ENCODE measurements at places on chromosomes 11 and 22. TPM values are rescaled to one million over a fixed set of nuclear protein-coding genes. Genes with fewer than 3 reads are reported as not detected.

DNA sequence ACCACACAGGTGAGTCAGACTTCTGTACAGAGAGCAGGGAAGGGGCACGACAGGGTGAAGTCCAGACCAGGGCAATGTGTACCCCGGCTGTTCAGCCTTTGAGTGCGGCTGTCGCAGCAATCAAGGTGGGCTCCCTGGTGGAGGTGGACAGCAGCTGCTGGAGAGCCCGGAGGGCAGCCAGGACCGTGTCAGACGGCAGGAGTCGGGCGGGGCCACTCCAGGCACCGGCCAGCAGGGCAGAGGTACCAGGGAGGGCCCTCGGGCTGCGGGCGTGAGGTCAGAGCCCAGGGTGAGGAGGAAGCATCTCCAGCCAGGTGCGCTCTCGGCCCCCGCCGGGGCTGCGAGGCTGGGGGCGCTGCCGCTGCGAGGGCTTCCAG is 802 bp upstream of the PIM3 start:
- H3K36me3 ChIP-seq, result peaks cover 17% of the 10 kb centered on the region
- DNase-seq, result peak; percentile 78

DNA sequence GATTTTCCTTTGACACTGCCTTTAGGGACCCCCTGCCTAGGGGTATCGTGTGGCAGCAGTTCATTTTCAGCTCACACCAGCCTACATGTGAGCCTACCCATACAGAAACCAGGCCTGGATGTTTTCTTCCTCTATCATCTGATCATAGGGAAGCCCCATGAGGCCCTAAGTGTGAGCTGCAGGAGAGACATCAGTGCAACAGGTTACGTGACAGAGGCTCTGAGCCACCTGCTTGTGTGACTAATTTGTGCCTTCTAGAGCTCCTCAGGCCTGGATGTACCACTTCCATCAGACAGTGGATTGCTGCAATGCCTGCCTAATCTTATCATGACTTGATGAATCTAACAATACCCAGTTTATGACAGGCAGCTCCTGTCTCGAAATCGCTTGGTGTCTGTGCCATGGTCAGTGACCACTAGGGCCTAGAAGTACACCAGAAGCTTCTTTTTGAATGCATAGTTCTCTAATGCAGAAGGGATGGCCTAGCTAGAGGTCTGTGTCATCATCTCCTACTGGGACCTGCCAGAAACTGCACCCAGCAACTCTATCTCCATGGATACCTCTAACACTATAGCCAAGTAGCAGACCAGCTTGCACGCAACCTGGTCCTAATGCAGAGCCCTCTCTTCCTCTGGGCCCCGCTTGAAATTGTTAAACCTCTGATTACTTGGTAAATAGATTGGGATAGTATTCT is 109.7 kb upstream of the CLPB start:
- no peaks in the 10 kb centered on the region for H3K27me3 ChIP-seq
- H3K4me3 ChIP-seq, result no peak overlapping the region
- no peaks in the 10 kb centered on the region for H3K36me3 ChIP-seq
- DNase-seq, result no peak

- no peaks in the 10 kb centered on the region for H3K4me1 ChIP-seq
- H3K36me3 ChIP-seq, result no peaks in the 10 kb centered on the region
- DNase-seq, result no peak
- no peak overlapping the region for H3K4me3 ChIP-seq
- no peak overlapping the region for H3K27ac ChIP-seq
These were observed 126.9 kb downstream of the KCNQ1 start for GRCh38 chr11:2571598-2572281.

DNA sequence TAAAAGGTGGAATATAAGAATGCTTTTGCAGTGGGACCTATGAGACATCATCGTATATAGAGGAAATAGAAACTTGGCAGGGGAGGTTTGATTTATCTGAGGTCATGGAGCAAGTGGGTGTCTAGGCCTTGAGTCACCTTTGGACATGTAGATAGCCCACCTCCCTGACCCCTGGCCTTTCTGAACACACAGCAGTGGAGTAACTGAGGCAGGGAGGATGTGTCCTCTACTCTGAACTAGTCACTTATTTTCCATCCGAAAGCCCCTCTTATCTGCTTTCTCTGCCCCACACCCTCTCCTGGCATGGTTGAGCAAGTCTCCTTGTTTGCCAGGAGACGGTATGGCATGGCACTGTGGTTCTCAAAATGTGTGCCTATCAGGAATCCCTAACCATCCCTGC is 7.9 kb downstream of the CD82 start:
- H3K4me3 ChIP-seq, result no peak overlapping the region
- no peaks in the 10 kb centered on the region for H3K27me3 ChIP-seq
- DNase-seq, result no peak
- H3K4me1 ChIP-seq, result no peaks in the 10 kb centered on the region

GRCh38 chr11:103877221-103877620 is 159.2 kb upstream of the DDI1 start:
- H3K4me3 ChIP-seq, result no peak overlapping the region
- no peak overlapping the region for H3K27ac ChIP-seq
- no peaks in the 10 kb centered on the region for H3K4me1 ChIP-seq
- DNase-seq, result no peak

- H3K36me3 ChIP-seq, result peaks cover 16% of the 10 kb centered on the region
- H3K27ac ChIP-seq, result no peak overlapping the region
- DNase-seq, result no peak
- peak overlapping the region; percentile 76 for H3K4me3 ChIP-seq
These were observed 2.9 kb downstream of the SLC37A4 start for GRCh38 chr11:119027561-119028345.

GRCh38 chr11:8138526-8138925 is 30.3 kb downstream of the RIC3 start:
- no peak overlapping the region for H3K27ac ChIP-seq
- H3K27me3 ChIP-seq, result no peaks in the 10 kb centered on the region

GRCh38 chr11:8239040-8239439 is 24.6 kb downstream of the LMO1 start:
- no peak for DNase-seq
- H3K4me1 ChIP-seq, result no peaks in the 10 kb centered on the region
- H3K4me3 ChIP-seq, result no peak overlapping the region
- no peak overlapping the region for H3K27ac ChIP-seq
- no peaks in the 10 kb centered on the region for H3K27me3 ChIP-seq

DNA sequence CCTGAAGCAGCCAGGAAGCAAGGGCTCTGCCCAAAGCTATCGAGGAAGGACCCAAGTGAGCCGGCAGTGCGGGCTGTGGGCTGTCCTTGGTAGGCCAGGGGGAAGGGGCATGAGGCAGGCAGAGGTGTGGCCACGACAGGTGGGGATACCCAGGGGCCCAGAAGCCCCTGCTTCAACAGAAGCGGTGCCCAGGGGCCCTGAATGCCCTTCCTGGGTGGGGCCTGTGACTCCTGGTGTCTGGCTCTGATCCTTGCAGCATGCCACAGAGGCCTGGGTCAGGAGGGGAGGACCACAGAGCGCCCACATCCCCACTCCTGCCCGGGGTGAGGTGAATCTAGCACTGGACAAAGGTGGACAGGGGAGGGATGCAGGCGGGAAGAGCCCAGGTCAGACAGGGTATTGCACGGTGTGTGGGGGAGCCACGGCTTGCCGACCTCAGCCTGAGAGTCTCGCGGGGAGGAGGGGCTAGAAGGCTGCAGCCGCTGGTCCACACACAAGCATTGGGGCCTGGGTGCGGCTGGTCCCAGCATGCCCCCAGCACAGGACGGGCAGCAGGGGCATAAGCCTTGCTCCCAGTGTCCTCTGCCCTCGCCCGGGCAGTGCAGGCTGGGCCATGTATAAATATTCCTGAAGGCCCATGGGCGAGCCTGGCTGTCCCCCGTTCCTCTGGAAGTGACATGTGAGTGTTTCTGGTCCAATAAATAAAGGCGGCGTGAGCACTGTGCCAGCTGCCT is 19.0 kb downstream of the MAFF start:
- H3K4me3 ChIP-seq, result no peak overlapping the region
- no peaks in the 10 kb centered on the region for H3K27me3 ChIP-seq
- H3K36me3 ChIP-seq, result peaks cover 2% of the 10 kb centered on the region
- no peaks in the 10 kb centered on the region for H3K4me1 ChIP-seq
- no peak overlapping the region for H3K27ac ChIP-seq

DNA sequence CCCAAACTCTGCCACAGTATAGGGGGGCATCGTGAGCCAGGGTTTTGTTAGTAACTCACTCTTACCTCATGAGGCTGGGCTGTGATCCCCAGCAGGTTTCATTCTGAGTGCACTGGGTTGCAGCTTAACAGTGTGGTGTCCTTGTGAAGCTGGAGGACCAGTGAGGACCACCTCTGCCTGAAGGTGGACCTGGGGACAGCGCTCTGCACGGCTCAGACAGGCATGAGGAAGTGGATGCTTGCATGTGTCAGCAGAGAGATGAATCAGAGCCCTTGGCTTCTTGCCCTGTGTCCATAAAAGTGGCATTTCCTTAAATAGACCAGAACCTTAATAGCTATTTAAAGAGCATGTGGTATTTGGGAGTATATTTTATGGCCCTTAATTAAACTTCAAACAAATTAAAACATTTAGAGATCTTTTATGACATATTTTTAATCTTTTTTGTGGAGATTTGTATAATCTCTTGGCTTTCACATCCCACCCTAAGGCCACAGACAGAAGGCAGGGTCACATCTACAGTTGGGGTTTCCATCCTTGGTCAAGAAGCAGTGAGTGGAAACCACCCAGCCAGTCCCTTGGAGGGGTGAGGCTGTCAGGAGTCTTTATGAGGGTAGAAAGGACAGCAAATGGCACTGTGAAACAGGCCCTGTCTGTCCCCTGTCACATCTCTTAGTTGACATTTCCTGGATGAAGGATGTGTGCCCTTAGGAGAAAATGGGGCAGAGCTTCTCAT is 24.8 kb upstream of the ADORA2A start:
- peaks cover 3% of the 10 kb centered on the region for H3K36me3 ChIP-seq
- H3K4me1 ChIP-seq, result no peaks in the 10 kb centered on the region
- no peak overlapping the region for H3K27ac ChIP-seq
- no peaks in the 10 kb centered on the region for H3K27me3 ChIP-seq
- no peak overlapping the region for H3K4me3 ChIP-seq

DNA sequence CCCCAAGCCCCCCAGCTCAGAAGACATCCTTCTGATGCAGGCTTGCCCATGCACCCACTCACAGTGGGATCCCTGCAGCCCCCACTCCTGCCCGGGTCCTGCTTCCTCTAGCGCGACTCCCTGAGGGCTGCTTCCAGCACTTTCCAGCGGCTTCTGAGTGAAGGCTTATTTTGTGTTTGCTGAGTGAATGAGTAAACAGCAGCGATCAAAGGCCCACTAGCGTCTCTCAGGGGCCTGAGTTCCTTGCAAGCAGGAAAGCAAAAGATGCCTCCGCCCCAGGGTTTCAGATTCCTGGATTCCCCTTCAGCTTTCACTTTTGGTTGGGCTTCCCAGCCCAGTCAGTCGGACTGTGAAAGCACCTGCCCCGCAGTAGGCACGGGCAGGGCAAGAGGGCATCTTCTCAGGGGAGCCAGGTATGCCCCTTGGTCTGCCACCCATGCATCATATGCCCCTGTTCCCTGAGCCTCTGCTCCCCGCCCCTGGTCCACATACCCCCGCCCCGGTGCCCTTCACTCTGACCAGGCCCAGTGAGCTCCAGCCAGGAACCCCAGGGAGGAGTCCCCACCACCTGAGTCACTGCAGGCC is 9.2 kb downstream of the FADD start:
- DNase-seq, result no peak
- H3K27ac ChIP-seq, result no peak overlapping the region
- no peaks in the 10 kb centered on the region for H3K27me3 ChIP-seq
- H3K4me3 ChIP-seq, result no peak overlapping the region

- DNase-seq, result no peak
- H3K36me3 ChIP-seq, result no peaks in the 10 kb centered on the region
- no peak overlapping the region for H3K27ac ChIP-seq
- no peaks in the 10 kb centered on the region for H3K27me3 ChIP-seq
- H3K4me1 ChIP-seq, result no peaks in the 10 kb centered on the region
- no peak overlapping the region for H3K4me3 ChIP-seq
These were observed 160.2 kb downstream of the FAT3 start for GRCh38 chr11:92384802-92385201.

GRCh38 chr11:97069160-97069559 is 679.3 kb downstream of the JRKL start:
- H3K4me3 ChIP-seq, result no peak overlapping the region
- H3K27ac ChIP-seq, result no peak overlapping the region
- H3K36me3 ChIP-seq, result no peaks in the 10 kb centered on the region
- DNase-seq, result no peak
- H3K4me1 ChIP-seq, result no peaks in the 10 kb centered on the region

DNA sequence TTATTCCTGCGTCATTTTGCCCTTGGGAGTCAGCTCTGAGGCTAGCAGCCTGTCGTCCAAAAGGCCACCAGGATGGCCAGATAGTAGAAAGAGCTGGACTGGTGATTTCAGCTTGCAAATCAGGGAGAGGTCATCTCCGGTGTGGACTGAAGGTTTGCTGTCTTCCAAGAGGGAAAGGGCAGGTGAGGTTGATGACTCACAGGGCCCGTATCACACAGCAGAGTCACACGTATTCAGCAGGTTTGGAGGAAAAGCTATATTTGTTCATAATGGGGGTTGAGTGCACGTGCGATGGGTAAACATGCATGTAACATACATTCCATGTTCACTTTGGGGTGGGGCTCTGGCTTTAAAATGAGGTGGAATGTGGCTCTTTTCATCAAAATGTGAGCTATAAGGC is 25.6 kb downstream of the MRPL21 start:
- H3K4me1 ChIP-seq, result no peaks in the 10 kb centered on the region
- no peaks in the 10 kb centered on the region for H3K27me3 ChIP-seq
- DNase-seq, result no peak
- H3K36me3 ChIP-seq, result no peaks in the 10 kb centered on the region

DNA sequence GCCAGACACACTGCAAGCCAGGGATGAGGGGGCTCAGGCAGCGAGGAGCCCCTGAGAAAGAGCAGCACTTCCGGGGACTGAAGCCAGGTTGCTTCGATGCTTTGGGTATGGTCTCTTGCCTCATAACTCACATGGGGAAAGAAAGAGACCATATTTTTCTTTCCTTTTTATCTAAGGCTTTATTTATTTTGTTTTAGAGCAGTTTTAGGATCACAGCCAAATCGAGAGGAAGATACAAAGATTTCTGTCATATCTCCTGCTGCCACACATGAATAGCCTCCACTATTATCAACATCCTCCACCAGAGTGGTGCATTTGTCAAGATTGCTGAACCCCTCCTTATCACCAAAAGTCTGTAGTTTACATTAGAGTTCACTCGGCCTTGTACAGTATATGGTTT is 24.3 kb upstream of the ADSL start:
- no peaks in the 10 kb centered on the region for H3K27me3 ChIP-seq
- no peak for DNase-seq
- no peaks in the 10 kb centered on the region for H3K4me1 ChIP-seq
- H3K27ac ChIP-seq, result no peak overlapping the region
- no peak overlapping the region for H3K4me3 ChIP-seq
- peaks cover 15% of the 10 kb centered on the region for H3K36me3 ChIP-seq

GRCh38 chr22:40443732-40444131 is 73.3 kb downstream of the SGSM3 start:
- DNase-seq, result no peak
- no peak overlapping the region for H3K4me3 ChIP-seq
- H3K27ac ChIP-seq, result no peak overlapping the region
- H3K27me3 ChIP-seq, result no peaks in the 10 kb centered on the region
- no peaks in the 10 kb centered on the region for H3K4me1 ChIP-seq

Gene ENTHD1
- total RNA-seq, result not detected

Gene TCN2
- total RNA-seq, result 3.6 TPM

Gene AIFM3
- total RNA-seq, result 2.3 TPM

Gene SYNGR1
- 12.2 TPM for total RNA-seq

Gene DENND6B
- 4.3 TPM for total RNA-seq

Gene AIP
- total RNA-seq, result 22.7 TPM

All from pancreas (tissue), 10 donors.